ENCODE measurements at places on chromosomes 3 and 15.
A peak's percentile ranks its signal among the peaks of the same experiment; 100 is the strongest.

- DNase-seq, result no peak
Observed at GRCh38 chr3:101999177-101999779, 150.0 kb downstream of the NFKBIZ start.

GRCh38 chr3:64111083-64111482 lies 87.8 kb upstream of the PSMD6 start:
- no peak for DNase-seq

- no peak for DNase-seq
Observed at GRCh38 chr15:55676507-55676906, 66.4 kb downstream of the PRTG start.

- no peak for DNase-seq
Observed at GRCh38 chr15:101451266-101451799, 38.2 kb downstream of the PCSK6 start.

DNA sequence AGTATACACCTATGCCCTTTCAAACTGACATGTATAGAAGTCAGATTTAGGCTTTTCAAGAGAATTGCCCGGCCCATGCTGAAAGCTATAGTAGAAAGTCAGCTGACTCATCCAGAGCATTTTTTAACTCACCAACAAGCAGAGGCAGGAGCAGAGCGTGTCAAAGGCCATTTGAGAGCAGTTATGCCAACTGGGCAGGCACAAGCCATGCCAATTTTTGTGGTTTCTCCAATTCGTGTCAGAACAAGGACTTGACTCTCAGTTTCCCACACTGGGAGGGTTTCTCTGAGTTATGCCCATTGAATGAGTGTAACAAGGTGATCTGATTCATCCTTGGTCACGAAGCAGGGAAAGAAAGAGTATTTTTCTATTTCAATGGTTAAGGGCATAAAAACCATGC lies 403.3 kb upstream of the THBS1 start:
- DNase-seq, result no peak

DNA sequence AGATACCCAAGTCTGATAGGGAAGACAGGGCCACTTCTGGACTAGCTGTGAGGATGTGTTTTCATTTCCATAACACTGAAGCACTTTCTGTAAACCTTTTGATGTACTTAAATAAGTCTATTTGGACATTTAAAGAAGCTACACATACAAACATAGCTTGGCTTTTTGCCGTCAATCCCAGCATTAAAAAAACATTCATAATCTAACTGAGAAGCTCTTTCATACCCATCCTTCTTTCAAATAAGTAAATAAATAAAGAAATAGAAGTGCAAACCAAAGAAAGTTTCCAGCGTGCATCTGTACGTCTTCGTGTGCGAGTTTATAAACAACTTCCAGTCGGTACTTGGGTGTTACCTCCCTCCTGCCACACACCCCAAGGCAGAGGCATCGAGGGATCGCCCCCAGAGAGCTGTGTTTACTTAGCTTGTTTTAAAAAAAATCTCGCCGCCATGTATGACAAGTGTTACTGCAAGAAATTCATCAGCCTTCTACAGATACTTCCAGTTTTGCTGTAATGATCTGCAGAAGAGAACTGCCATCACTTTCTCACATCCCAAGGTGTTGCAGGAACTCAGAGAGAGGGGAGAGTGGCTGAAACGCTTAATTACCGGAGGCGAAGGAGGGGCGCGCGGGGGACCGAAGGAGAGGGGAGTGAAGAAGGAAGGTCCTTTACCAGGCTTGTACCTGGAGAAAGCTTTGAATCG lies 9.0 kb upstream of the MEIS2 start:
- DNase-seq, result no peak

- no peak for DNase-seq
Observed at GRCh38 chr15:41561104-41561776, 2.2 kb downstream of the TYRO3 start.

DNA sequence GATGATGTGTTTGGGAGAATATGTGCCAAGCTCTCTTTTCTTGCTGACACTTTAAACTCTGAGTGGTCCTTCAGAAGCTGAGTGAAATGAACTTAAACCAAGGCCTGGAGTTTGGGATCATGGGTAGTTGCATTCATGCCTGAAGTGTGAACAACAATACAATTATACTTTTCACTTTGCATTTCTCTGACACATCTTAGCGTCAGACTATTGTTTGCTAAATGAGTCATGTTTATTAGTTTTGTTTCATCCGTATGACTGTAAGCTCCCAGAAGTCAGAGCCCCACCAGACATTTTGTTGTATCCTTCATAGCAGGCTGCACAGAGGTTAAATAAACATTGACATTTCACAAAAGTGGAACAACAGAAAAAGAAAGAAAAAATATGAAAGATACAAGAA lies 542.6 kb downstream of the TUSC7 start:
- DNase-seq, result no peak

DNA sequence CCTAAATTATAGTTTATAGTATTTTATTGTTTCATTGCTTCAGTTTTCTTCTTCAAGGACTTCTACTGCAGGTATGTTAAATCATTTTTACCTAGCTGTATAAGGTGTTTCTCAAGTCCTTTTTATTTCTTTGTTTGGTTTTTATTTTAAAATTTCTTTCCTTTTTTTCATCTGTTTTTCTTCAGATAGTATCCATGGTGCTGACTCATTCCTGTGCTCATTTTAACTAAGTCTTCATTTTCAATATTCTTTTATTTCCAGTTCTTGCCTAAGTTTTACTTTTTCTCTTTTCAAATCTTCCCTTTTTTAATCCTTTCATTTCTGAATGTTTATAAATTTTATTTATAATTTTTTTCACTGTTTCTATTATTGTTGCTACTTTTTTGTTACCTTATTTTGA lies 42.3 kb upstream of the STIMATE start:
- no peak for DNase-seq

GRCh38 chr3:18512007-18512406 lies 86.9 kb upstream of the SATB1 start:
- DNase-seq, result peak; percentile 6

DNA sequence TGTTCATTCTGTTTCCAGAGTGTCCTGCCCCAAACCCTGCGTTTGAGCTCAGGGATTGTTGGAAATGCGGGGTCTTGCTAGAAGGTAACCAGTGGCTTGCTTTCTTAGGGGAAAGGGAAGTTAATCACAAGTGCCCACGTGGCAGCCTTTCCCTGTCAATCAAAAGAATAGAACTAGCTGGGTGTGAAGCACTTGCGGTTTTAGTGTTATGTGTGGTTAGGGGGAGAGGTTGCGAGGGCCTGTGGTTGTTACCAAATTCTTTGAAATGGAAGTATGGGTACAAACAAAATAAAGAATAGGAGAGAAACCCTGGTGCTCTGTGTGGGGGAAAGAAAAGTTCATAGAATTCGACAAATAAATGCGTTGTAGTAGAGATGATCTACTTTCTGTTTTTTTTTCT lies 67.6 kb downstream of the FNDC3B start:
- peak; percentile 84 for DNase-seq

GRCh38 chr3:17153209-17153608 lies 268.5 kb downstream of the PLCL2 start:
- DNase-seq, result no peak

DNA sequence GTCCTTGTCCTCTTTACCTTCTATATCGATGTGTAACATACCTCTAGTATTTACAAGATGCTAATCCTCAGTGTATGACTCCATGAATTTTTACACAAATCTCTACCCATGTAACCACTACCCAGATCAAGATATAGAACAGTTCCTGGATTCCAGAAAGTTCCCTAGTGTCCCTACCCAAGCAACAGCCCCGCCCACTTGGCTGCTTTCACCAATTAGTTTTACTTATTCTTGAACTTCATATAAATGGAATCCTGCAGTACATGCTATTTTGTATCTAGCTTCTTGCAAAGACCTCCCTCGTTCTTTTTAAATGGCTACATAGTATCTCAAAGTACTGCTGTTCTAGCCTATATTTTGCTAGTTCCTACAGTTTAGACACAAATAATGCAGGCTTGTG lies 33.0 kb downstream of the CD276 start:
- no peak for DNase-seq

GRCh38 chr15:59313641-59314332 lies 58.9 kb downstream of the MYO1E start:
- DNase-seq, result no peak

- DNase-seq, result no peak
Observed at GRCh38 chr3:127115691-127116351, 77.1 kb upstream of the PRR23E start.

- DNase-seq, result no peak
Observed at GRCh38 chr3:153961494-153961893, 159.7 kb upstream of the ARHGEF26 start.

GRCh38 chr3:50617096-50617791 lies at the start of gene MAPKAPK3:
MAPKAPK3 (plus strand) TSS chr3:50617151; CDS start chr3:50617566, 415 bp downstream.
- no peak for DNase-seq

DNA sequence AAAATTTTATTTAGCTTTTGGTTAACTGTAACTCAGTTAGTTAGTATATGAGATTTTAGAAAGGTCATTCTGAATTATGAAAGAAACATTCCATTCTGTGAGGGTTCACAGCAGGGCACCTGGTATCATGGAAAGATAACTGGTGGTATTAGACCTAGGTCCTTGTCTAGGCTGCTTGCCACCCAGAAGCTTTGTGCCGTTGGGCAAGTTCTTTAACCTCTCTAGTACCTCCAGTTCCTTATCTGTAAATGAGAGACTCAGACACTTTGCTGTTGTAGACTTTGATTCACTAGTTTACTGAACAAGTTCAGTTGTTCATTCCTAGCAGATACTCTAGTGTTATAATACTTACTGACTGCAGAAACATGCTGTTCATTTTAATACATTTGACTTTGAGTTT lies 25.4 kb downstream of the PDCD6IP start:
- DNase-seq, result no peak

- DNase-seq, result no peak
Observed at GRCh38 chr15:48992545-48992944, 28.8 kb upstream of the SHC4 start.

GRCh38 chr15:25797035-25797434 lies 66.1 kb downstream of the ATP10A start:
- no peak for DNase-seq

- no peak for DNase-seq
Observed at GRCh38 chr3:179174898-179175297, 26.7 kb downstream of the PIK3CA start.

GRCh38 chr15:69163141-69163669 lies 2.8 kb downstream of the GLCE start:
- no peak for DNase-seq

GRCh38 chr15:86183596-86184491 lies 104.2 kb downstream of the AGBL1 start:
- peak; percentile 27 for DNase-seq

- no peak for DNase-seq
Observed at GRCh38 chr3:57586778-57587177, 10.4 kb downstream of the ARF4 start.

DNA sequence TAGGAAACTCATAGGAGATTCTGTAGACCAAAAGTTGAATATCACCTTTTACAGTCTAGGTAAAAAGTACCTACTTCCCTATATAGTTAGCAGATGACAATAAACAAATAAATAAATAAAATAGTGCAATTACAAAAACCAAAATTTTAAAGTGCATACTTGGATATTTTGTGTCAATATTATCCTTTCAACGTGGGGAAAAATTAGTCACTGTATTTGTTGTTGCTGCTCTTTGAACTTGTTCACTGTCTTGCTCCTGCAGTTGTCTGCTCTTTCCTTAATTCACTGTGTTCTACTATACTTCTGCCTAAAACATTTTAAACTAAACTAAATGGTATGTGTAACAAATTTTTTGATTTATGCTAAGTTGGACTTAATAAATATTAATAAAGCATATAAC lies 889.0 kb downstream of the ROBO1 start:
- DNase-seq, result no peak

DNA sequence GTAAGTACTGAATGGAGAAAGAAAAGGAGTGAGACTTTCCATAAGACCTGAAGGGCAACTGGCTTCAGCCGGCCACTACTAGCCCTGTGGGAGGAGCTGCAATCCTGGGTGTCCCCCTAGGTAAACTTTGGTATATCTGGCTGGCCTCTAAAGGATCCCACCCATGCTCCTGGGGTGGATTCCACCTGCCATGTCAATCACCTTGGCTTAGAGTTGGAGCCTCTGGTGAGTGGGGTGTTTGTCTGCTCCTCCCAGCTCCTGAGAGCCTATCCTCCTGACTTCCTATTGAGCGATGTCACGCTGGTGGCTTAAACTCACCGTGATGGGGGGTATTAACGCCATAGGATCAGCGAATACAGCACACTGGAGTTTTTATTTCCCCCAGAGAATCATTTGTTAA lies 2.6 kb downstream of the SPTBN5 start:
- DNase-seq, result no peak

- DNase-seq, result no peak
Observed at GRCh38 chr3:113620091-113620490, 76.4 kb downstream of the USF3 start.

GRCh38 chr3:183796372-183796771 lies 29.0 kb downstream of the MAP6D1 start:
- DNase-seq, result no peak

DNA sequence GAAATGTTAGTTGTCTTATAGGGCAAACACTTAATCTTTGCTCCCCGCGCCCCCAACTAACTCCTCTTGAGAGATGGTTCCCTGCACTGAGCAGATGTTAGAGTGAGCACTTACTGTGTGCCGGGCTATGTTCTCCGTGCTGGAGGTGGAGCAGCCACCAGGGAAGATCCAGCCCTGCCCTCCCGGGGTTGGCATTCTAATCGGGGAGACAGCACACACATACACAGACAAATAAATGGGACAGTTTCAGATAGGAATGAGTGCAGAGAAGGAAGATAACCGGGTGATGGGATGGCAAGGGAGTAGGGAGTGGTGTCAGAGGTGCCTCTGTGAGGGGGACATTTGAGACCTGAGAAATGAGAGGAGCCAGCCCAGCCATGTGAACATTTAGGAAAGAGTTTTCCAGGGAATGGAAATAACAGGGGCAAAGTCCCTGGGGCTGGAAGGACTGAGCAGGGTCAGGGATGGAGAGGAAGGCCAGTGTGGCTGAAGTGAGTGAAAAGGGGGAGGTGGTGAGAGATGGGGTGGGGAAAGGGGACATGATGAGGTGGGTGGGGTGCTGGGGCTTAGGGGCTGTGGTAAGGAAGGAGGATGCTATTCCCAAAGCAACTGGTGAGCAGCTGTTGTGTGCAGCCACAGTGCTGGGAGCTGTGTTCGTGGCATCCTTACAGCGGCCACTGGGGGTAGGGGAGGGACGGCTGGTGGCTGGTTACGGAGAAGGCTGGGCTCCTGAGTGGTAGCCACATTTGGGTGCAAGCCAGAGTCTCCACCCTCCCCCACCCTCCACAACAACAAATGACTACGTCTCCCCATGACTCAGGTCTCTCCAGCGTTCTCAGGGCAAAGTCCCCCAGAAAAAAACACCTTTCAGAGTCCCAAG lies 15.4 kb upstream of the FGD5 start:
- no peak for DNase-seq

DNA sequence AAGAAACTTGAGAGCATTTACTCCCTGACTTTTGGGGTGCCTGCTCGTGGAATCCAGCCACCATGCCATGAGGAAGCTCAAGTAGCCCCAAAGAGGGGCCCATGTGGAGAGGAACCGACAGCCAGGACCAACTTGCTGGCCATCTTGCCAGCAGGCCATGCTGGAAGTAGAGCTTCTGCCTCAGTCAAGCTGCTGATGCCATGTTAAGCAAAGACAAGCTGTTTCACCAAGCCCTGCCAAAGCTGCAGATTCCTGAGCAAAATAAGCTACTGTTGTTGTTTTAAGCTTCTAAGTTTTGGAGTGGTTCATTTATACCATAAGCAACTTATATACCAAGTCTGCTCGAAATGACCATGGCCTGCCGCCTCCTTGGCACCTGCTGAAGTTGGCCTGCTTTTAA lies 14.1 kb downstream of the RFTN1 start:
- no peak for DNase-seq
